ENCODE measurements at places on chromosomes 12 and 14.

GRCh38 chr14:100778526-100778882 is 47.4 kb upstream of the MEG3 start:
- DNase-seq, result no peak

- DNase-seq, result no peak
Observed at GRCh38 chr14:40053416-40053815, 621.2 kb upstream of the FBXO33 start.

- no peak for DNase-seq
Observed at GRCh38 chr12:96057986-96058553, 22.7 kb upstream of the LTA4H start.

GRCh38 chr14:48490756-48491155 is 815.4 kb upstream of the MDGA2 start:
- DNase-seq, result no peak

GRCh38 chr14:24335461-24336171 is 745 bp upstream of the ADCY4 start:
- no peak for DNase-seq

DNA sequence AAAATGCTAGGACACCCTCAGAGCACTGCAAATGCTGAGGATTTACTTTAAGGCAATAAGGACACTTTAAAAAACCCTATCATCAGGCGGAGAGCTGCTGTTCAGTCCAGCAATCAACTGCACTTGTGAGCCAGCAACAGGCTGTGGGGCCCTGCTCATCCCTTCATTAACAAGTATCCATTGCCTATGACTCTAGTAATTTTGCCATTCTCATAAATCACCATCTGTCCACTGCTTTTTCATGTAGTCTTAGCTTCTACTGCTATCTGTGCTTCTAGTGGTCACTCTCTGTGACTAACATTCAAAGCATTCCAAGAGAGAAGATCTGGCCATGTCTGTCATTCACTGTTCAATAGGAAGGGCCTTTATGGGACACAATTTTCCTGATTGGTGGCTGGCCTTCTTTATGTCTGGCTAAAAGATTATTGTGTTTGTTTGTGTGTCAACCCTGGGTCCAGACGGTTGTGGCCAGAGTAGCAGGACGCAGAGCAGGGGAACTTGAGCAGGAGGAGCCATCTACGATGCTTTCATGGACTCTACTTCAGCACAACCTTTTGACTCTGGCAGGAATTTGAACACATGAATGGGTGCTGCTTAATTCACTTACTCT is 3.6 kb upstream of the KRAS start:
- peak; percentile 53 for DNase-seq

- DNase-seq, result peak; percentile 20
Observed at GRCh38 chr14:54894995-54895394, 7.6 kb downstream of the GCH1 start.

- no peak for DNase-seq
Observed at GRCh38 chr14:99181804-99182520, 90.0 kb downstream of the BCL11B start.

DNA sequence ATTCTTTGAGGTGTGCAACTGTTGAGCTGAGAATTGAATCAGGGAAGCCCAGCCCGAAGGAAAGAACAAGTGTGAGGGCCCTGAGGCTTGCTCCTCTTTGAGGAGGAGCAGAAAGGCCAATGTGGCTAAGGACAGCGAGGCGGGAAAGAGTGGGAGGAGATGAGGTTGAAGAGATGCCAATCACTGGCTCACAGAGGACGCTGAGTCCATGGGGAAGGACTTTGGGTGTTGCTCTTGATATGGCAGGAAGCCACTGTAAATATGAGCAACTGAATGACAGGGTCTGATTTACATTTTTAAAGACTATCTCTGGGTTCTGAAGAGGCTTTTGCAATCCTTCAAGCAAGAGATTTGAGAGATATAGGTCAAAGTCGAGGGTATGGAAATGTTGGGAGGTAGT is 3.3 kb upstream of the APPL2 start:
- DNase-seq, result no peak

DNA sequence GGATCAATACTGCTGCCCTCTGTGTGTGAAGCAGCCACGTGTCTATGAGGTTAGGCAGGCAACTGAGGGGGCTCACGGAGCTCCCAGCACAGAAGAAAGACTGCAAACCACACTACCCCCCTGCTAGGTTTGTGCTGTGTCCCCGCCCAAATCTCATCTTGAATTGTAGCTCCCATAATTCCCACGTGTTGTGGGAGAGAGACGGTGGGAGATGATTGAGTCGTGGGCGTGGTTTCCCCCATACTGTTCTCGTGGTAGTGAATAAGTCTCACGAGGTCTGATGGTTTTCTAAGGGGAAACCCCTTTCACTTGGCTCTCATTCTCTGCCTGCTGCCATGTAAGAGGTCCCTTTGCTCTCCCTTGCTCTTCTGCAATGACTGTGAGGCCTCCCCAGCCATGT is 68.6 kb downstream of the ACTN1 start:
- DNase-seq, result no peak

DNA sequence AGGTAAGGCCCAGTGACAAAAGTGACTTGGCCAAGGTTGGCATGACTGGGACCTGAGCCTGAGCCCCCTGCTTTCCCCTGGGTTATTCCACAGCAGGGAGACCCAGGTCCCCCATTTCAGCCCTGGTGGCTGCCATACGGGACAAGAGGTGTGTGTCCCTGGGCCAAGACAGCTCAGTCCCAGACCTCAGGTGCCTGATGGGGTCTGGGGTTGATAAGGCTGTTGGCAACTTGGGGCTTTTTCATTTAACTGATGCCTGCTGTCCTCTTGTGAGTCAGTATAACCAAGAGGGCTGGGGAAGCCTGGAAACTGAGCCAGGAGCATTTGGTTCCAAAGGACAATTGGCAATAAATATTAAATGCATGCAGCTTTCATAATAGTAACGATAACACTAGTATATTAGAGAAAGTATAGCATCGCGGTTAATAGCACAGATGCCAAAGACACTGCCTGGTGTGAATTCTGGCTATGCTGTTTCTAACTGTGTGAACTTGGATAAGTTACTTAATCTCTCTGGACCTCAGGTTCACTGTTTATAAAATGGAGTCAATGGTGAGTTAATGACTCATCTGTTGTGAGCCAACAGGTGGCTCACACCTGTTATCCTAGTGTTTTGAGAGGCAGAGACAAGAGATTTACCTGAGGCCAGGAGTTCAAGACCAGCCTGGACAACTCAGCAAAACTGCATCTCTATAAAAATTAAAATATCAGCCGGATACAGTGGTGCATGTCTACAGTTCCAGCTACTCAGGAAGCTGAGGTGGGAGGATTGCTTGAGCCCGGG is 898 bp downstream of the SDSL start:
- DNase-seq, result no peak

- no peak for DNase-seq
Observed at GRCh38 chr12:91104812-91105466, 6.4 kb downstream of the LUM start.

GRCh38 chr12:125208942-125209341 is 143.7 kb downstream of the AACS start:
- no peak for DNase-seq

DNA sequence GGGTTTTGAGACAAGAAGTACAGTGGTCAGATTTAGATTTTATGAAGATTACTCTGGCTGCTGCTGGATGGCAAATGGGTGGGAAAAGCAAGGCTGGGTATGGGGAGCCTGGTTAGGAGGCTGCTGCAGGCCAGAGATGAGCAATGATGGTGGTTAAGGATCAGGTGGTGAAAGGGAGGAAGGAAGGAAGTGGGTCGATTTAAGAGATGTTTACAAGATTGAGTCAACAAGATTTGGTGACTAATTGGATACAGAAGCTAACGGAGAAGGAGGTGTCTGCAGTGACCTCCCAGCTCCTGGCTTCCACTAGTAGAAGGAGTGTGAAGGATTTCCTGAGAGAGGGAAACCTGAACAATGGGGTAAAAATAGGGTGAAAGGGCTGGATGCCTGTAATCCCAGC is 18.7 kb downstream of the NOS1 start:
- DNase-seq, result no peak

DNA sequence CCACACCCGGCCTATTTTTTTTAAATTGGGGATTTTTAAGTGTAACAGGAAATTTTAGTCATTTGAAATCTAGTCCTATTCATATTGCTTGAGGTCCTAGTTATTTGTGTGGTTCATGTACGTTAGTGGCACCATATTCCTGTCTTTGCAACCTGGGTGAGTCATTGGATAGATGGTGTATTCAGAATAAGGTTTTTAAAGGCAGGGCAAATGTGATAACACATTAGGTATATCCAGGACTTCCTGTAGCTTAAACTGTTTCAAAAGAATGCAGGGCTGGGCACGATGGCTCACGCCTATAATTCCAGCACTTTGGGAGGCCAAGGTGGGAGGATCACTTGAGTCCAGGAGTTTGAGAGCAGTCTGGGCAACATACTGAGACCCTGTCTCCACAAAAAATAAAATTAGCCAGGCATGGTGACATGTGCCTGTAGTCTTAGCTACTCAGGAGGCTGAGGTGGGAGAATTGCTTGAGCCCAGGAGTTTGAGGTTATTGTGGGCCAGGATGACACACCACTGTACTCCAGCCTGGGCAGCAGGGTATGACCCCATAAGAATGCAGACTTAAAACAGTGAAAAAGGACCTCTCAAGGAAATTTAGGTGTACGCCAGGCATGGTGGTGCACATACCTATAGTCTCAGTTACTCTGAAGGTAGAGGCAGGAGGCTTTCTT is 8.1 kb downstream of the ATP6V0A2 start:
- no peak for DNase-seq

Data from HFFc6 (cell line).